ENCODE measurements at places on chromosomes 2 and 18.

DNA sequence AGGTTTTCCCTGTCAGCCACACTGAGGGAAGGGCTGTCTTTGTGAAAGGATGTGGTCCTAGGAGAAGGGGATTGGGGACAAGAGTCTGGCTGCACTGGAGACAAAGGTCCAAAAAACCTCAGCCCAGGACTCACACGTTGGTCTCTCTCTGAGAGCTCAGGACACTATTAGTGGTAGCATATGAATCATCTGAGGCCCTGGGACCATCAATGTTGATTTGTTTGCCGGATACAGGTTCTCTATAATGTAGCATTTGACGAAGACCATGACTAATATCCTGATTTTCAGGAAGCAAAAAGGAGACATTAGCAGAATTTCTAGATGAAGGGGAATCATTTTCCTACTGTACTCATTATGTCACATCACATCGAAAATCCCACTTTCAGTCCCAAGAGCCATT lies 22.2 kb upstream of the DNAH6 start:
- DNase-seq: no peak

GRCh38 chr2:215982465-215982875 lies 30.9 kb downstream of the MREG start:
- no peak for DNase-seq

DNA sequence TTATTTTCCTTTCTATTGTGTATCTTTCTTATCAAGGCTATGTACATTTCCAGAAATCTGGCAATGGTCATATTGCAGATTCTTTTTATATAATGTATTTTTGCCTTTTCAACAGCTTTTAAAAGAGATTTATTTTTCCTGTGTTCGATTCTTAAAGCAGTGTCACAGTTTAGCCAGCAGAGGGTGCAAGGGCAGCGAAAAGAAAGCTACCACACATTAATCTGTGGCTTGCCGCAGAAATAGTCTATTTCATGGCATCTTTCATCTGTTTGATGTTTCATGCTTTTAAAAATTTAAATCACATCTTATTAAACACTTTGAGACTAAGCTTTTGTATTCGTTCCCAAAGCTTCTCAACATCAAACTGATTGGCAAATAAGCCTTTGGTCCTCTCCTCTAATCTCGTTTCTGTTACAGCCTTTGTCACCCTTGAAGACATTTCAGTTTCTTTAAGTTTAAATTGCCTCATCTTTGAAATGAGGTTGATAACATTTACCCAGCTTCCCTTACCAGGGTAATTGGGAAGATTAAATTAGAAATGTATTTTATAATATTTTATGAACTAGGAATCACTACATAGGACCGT lies 73.3 kb downstream of the PIK3C3 start:
- peak; percentile 41 for DNase-seq

DNA sequence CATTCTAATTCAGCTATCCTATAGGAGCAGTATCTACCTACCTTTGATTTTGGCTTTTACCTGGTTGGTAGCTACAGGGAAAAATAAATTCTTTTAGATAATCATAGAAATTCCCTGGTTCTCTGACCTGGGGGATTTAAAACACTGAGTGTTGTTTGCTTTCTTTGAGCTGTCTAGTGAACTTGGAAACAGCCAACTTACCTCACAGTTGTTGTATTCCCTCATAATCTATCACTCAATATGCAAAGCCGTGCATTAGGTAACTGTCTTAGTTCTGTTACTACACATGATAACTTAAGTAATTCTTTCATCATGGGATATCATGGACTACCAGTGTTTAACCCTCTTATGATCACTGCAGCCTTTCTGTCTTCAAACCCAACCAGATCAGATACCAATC lies 127.8 kb downstream of the TTC27 start:
- no peak for DNase-seq

DNA sequence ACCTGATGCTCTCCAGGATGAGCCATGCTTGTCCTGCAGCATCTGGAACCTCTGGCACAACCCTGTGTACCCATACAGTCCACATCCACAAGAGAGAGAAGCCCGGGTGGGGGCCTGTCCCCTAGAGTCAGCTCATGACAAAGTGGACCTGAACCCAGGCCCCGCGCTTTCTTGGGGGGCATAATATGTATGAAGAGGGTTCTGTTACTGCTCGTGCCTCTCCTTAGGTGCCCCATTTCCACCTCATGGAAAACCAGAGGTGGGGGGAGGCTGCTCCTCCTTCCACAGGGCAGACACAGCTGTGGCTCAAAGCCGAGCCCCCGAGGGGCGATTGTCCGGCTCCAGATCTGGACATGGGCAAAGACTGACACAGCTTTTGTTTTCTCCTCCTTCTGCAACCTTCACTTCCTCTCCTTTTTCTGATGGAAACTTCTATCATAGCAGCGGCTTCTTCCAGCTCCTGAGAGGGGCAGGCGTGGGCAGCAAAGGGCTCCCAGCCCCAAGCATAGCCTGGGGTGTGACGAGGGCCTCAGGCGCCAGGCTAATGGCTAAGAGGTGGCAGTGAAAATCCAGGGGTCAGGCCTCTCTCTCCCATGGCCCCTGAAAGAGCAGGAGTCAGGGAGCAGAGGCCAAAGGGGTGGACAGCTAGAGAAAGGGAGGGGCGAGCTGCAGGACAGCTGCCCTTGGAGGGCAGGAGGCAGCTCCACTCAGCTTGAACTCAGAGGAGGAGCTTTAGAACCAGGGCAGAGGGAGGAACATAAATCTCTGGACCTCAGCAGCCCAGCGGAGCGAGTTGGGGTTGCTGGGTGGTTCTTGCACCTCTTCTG lies 155.5 kb downstream of the ZFP36L2 start:
- DNase-seq: no peak

- no peak for DNase-seq
Measured at GRCh38 chr2:46164529-46165301, 132.5 kb upstream of the EPAS1 start.

GRCh38 chr2:239005586-239005985 lies 157.7 kb downstream of the TWIST2 start:
- no peak for DNase-seq

GRCh38 chr2:233108611-233109490 lies 48.7 kb downstream of the INPP5D start:
- no peak for DNase-seq

DNA sequence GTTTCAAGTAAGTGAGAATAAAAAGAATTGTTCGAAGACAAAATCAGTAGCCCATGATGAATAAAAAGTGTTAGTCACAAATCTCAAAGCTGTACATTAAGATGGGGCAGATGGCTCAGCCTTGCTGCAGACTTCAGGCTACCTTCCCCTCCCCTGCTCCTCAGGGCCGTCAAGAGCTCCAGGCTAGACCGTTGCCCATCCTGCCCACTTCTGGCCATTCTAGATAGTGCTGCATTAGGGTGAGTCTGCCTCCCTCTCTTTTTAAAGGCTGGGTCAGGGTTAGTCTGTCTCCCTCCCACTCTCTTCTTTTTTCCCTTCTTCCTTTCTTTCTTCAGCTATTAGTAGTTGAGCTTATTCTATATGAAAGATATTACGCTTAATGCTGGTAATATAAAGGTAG lies 86.0 kb downstream of the MAPRE2 start:
- no peak for DNase-seq

- DNase-seq: no peak
Measured at GRCh38 chr2:216217904-216218260, 108.7 kb downstream of the XRCC5 start.

- peak; percentile 64 for DNase-seq
Measured at GRCh38 chr2:3246928-3247714, 130.5 kb downstream of the EIPR1 start.

GRCh38 chr18:12907258-12907925 lies 23.4 kb upstream of the PTPN2 start:
- DNase-seq: no peak

- DNase-seq: no peak
Measured at GRCh38 chr18:22711192-22711685, 221.9 kb upstream of the RBBP8 start.

- no peak for DNase-seq
Measured at GRCh38 chr18:2207294-2207693, 364.0 kb downstream of the METTL4 start.

DNA sequence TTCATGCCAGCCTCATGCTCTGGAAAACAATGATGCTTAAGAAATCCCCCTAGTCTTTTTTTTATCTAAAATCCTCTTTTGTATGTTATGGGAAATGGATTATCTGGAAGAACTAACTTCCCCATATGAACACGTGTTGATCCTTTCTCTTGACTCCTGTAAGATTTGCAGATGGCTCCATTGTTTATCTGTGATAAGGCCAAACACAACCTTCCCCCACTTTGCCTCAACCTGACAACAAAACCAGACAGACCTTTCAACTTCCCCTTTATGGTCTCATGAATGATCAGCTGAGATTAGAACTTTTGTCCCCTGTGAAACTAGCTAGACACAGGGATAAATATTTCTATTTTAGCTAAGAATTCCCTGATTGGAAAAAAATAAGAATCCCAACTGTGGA lies 828.0 kb upstream of the CDH2 start:
- no peak for DNase-seq

GRCh38 chr18:2515908-2516625 lies 55.2 kb downstream of the METTL4 start:
- no peak for DNase-seq

DNA sequence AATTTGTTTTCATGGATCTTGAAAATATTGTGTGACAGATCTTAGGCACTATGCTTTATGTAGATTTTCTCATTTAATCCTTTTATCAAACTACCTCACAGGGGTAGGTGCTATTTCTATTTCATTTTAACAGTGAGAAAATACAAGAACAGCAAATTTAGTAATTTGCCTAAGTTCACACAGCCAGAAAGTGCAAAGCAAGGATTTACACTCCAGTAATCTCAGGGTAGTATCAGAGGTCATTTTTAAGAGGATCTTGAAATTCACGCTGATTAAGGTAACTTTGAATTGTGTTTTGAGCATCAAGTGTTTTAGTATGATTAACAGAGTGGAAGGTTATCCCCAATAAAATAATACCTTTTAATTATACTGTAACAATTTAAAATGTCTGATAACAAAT lies 10.1 kb upstream of the KCNJ3 start:
- DNase-seq: no peak

- no peak for DNase-seq
Measured at GRCh38 chr2:8263901-8264300, 418.0 kb upstream of the ID2 start.

DNA sequence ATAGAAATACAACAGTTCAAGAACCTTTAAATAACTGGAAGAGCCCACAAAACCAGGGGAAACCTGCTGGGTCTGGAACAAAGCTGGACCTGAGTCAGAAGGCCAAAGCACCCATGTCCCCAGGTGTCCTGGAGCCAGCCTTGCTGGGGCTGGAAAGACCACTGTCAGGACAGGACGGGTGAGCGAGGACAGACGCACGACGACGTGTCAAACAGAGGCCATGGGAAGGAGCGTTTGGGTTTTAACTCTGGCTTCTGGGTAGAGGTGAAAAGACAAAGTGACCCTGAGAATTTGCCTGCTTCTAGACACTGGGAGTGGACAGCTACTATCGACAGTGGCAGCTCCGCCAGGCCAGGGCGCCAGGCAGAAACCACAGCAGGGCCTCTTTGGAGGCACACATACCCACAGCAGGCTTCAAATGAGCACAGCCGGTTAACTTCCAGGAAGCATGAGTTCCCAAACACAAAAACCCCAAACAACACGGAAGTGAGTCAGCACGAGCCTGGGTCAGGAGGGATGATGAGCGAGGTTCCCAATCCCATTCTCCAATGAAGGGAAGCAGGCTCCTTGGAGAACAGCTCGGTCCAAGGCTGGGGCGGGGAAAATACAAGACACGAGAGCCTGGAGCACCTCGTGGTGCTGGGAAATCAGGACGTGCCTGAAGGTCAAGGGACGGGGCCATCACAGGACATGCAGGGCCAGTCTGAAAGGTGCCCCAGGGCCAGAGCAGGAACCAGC lies 208.0 kb downstream of the TWIST2 start:
- no peak for DNase-seq

DNA sequence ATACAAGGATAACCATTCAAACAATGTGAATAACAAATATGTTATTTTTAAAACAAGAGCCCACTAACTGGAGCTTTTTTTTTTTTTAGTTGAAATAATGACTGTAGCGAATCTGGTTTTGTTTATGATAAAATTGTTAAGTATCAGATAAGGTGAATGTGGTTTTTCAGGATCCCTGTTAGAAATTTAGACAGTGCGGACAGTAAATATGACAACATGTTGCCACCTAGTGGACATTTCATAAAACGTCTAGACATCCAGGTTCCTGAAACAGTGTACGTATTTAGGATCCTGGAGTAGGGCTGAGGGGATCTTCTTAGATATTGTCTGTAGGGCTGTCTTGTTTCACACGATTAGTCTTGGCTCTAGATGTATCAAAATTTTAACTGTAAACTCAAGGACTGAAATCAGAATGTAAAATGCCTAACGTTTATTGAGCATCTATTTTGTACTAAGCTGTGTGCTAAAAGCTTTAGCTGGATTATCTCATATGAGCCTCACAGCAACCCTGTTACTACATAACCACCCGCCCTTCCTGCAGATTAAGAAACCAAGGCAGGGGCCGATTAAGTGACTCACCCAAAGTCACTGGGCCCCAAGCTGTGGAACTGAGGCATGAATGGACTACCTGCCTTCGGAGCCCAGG lies 23.9 kb upstream of the CCDC68 start:
- DNase-seq: peak; percentile 84

DNA sequence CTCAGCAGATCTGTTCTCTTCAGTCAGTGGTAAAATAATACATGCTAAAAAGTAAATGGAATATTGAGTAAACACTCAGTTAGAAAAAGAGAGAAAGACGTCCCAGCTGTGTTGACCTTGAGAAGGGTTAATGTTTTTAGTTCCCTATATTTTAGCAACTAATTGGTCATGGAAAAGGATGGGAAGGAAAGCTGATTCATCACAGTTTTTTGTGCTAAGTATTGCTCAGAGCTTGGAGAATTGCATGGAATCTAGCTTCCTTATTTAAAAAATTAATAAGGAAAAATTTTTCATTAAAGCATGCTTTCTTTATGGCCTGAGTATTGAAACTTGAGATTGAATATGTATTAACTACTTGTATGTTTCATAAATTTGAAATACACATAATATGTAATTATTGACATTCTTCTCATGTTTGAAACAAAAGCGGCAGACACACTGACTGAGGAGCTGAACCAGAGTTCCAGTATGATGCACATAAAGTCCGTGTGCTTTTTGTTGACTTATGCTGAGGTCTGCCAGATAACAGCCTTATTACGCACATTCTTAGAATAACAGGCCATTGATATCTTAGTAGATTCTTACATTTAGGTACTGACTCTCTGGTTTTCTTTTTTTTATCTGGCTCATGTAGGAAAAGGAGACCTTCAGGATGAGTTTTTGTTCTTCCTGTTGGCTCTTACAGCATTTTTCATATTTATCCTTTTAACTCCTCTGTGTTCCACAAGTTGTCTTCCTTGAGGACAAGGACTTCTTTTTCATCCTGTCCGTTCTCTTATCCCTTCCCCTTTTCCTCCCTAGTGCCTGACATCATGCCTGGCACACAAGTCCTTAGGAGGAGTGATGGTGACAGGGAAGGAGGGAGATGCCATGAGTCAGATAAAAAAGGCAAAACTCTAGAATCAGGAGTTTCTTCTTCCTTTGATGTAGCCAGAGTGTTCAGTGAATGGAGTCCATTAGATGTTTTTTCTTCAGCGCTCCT lies 194.1 kb downstream of the PTPRM start:
- DNase-seq: no peak

GRCh38 chr18:68665628-68666027 lies 49.3 kb downstream of the TMX3 start:
- DNase-seq: no peak

- DNase-seq: no peak
Measured at GRCh38 chr2:44441200-44441599, 79.5 kb downstream of the CAMKMT start.

- DNase-seq: no peak
Measured at GRCh38 chr18:2887470-2887869, 40.7 kb downstream of the EMILIN2 start.

Measured in NCI-H2227 treated with DMSO at 0.1 percent for 48 hours (cell line).